ENCODE measurements at places on chromosomes 4 and X. TPM values are rescaled to one million over a fixed set of nuclear protein-coding genes. Genes with fewer than 3 reads are reported as not detected.

DNA sequence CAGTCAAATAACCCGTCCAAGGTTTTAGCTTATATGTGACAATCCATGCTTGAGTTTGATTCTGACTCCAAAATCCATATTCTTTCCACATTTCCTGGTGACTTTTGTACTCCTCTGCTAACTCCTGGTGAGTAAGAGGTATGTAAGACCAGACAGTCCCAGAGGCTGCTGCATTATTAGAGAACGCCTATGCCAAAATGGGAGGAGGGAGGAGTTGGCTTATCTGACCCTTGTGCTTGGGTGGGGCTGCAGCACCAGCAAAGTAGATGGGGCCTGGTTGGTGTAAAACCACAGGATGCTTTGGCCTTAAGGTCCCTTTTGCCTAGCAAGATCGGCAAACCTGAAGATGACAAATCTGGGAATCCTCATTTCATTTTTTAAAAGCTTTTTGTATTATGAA, 9.1 kb upstream of the RNF212 start:
- no peak for DNase-seq

- no peak for DNase-seq
Observed at GRCh38 chr4:151297170-151297569, 20.2 kb downstream of the PRSS48 start.

GRCh38 chr4:8594097-8595038, 1.8 kb downstream of the CPZ start:
- peak; percentile 17 for DNase-seq

Gene TFDP3
- not detected for polyA plus RNA-seq

GRCh38 chr4:80010316-80010715, 62.7 kb downstream of the ANTXR2 start:
- DNase-seq: no peak

Gene SYN1
- polyA plus RNA-seq: 0.48 TPM

DNA sequence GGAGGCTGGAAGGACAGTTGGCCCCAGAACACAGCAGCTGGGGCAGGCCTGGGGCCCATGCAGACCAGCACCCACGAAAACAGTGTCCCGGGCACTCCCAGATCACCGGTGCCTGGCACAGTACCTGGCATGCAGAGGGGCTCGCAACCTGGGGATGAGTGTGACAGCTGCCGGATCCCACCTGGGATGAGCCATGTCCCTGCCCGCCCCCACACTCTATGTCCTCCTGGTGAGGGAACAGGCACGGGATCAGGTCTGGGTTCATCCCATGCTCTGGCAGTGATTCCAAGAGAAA, 22.8 kb upstream of the PPP2R2C start:
- no peak for DNase-seq

Gene DRP2
- polyA plus RNA-seq: 0.12 TPM

GRCh38 chrX:46381630-46382029, 163.6 kb downstream of the ZNF674 start:
- no peak for DNase-seq

DNA sequence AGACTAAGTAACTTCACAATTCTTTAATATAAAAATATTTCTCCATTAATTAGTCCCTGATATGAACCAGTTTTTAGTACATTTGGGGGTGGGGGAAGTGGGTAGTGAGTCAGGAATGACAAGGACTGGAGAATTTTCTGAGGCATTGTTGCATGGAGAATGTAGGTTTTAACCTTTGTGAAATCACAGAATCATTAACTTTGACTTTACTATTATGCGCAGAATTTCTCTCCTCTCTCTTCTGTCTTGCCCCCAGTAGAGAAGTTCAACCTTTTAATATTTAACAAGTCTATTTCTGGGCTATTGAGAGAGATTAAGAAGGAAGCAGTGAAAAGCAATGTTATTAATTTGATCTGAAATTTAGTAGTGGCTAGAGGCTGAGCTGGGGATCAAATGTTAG, 597.0 kb downstream of the PCDH18 start:
- no peak for DNase-seq

Gene TRPC5OS
- not detected for polyA plus RNA-seq

GRCh38 chrX:104833401-104833800, 267.4 kb downstream of the IL1RAPL2 start:
- DNase-seq: no peak

DNA sequence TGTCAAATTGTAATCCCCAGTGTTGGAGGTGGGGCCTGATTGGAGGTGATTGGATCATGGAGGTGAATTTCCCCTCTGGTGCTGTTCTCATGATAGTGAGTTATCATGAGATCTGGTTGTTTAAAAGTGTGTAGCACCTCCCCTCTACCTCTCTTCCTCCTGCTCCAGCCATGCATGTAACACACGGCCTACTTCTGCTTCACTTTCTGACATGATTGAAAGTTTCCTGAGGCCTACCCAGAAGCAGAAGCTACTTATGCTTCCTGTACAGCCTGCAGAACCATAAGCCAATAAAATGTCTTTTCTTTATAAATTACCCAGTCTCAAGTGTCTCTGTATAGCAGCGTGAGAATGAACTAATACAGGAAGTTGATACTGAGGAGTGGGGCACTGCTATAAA, 61.7 kb upstream of the DDX60 start:
- DNase-seq: no peak

GRCh38 chr4:177638871-177639270, 196.6 kb upstream of the AGA start:
- DNase-seq: no peak
